Skin of body (tissue), 3 donors: ENCODE measurements at places on chromosomes 1 and 21. TPM values are rescaled to one million over a fixed set of nuclear protein-coding genes. Genes with fewer than 3 reads are reported as not detected.

Gene DENND2C
- 14.9 TPM for total RNA-seq

DNA sequence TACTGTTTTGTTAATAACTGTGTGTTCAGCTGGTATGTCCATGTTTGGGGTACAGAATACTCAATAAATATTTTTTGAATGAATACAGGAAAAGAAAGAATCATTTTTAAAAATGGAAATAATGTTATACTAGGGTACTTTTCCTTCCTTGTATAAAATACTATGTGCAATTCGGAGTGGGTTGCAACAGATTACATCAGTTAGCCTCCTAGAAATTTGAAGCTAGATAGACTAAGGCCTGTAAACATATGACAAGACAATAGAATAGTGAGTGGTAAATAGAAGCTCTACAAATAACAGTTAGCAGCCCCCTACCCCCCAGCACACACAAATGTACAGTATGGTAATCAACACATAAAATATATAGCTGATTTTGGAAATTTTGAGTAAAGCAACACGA lies 195.9 kb downstream of the KCNT2 start:
- no peak for DNase-seq

DNA sequence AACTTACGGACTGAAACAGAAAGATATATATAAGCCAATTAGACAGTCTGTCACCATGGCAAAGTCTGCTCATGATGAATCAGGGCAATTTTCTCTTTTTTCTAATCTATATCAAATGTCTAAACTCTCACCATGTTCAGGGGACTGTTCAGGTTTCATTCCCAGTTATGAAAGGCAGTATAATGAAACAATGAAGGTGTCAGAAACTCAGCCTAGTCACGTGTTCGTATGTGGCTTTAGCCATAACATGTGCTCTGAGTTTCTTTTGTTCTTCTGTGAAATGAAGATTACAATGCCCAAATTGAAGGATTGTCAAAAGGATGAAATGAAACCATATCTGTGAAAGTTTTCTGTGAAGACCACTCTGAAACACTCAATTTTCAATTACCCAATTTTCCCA lies 392.9 kb downstream of the DSCAM start:
- no peak for DNase-seq

GRCh38 chr1:165927169-165927568 lies 99.8 kb downstream of the UCK2 start:
- no peak for DNase-seq

GRCh38 chr1:32362474-32363313 lies at the start of the genes FAM229A and TSSK3:
Gene FAM229A (minus strand): TSS chr1:32362485. CDS start chr1:32362091, 394 bp downstream.
Gene TSSK3 (plus strand): TSS chr1:32362539. CDS start chr1:32362702, 163 bp downstream.
- no peak for DNase-seq
